ENCODE measurements at places on chromosomes 3 and 15. TPM values are rescaled to one million over a fixed set of nuclear protein-coding genes. Genes with fewer than 3 reads are reported as not detected.

Gene GANC
- total RNA-seq: 32.7 TPM

Gene C3orf49
- total RNA-seq: not detected

Gene CPNE9
- 0.21 TPM for total RNA-seq

Gene COL8A1
- 0.15 TPM for total RNA-seq

Gene ALPK3
- total RNA-seq: 0.16 TPM

Gene HLTF
- 12.5 TPM for total RNA-seq

Gene THRB
- not detected for total RNA-seq

Gene FAM131A
- total RNA-seq: 12.3 TPM

Gene COL6A5
- not detected for total RNA-seq

Gene MITF
- 0.30 TPM for total RNA-seq

Gene DNAH12
- total RNA-seq: 0.25 TPM

Gene C2CD4A
- not detected for total RNA-seq

Gene GNB4
- 0.32 TPM for total RNA-seq

Gene CFAP44
- total RNA-seq: 15.2 TPM

Gene SLC28A2
- not detected for total RNA-seq

Gene SH2D7
- not detected for total RNA-seq

Gene CFAP161
- total RNA-seq: not detected

Gene ADCY5
- 0.23 TPM for total RNA-seq

Gene CATSPER2
- 10.1 TPM for total RNA-seq

Gene ZIC1
- total RNA-seq: not detected

Gene PLAAT1
- total RNA-seq: not detected

Gene VEPH1
- total RNA-seq: 0.35 TPM

Gene EPHB1
- 0.72 TPM for total RNA-seq

Gene KPNA1
- 55.2 TPM for total RNA-seq

Gene GRM2
- total RNA-seq: 3.2 TPM

Gene ARHGAP11A
- 4.5 TPM for total RNA-seq

Gene LMOD3
- total RNA-seq: not detected

Gene CCDC191
- 7.3 TPM for total RNA-seq

Gene CACNA2D2
- total RNA-seq: 4.1 TPM

Data from T-cell (primary cell).